ENCODE measurements at places on chromosomes 2 and 18.

DNA sequence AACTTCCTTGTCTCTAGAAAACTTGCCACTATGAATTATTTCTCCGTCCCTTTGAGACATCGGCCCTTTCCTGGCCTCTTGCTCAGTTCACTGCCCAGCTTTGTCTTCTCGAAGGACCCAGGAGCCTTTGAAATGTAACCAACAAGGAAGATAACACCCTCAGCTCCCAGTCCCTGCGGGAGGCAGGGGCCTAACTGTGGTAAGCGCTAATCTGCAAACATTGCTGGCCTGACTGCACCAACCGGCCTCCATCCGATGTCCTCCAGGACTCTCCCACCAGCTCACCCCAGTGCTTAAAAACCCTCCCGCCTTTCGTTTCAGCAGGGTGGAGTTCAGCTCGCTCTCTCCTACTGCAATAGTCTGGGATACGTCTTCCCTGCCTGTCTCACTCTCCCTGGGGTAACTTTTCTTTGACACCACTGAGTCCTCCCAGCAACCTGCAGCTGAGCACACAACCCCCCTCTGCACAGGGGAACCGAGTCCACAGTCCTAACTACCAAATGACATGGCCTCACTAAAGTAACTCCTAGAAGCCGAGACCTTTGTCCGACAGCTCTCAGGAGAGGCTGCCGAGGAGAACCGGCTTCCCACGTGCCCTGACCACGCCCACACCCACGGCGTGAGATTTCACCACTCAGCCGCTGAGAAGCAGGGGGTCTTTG is 76.1 kb downstream of the MBP start:
- no peak for DNase-seq

GRCh38 chr2:121075006-121075551 is 209.9 kb downstream of the TFCP2L1 start:
- DNase-seq, result no peak

GRCh38 chr2:158232476-158232875 is 130.8 kb downstream of the UPP2 start:
- DNase-seq, result no peak

- no peak for DNase-seq
These were observed 20.3 kb downstream of the CABLES1 start for GRCh38 chr18:23155537-23155936.

DNA sequence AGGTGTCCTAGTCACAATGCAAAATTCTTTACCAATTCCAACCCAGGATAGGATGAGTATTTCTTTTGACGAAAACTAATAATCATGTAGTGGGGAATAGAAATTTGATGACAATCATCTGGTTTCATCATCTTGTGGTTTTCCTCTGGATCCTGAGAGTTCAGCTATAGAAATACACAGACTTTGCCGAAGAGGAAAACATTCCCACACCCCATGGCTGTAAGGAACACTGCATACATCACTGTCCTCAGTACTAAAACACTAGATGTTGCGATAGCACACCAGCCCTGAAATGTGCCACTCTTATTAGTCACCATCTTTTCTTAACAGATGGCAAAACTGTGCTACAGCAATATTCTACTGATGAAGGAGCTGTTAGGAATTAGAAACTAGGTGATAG is 29.4 kb downstream of the CERKL start:
- DNase-seq, result no peak

GRCh38 chr2:8719528-8719927 is 37.7 kb downstream of the ID2 start:
- no peak for DNase-seq

DNA sequence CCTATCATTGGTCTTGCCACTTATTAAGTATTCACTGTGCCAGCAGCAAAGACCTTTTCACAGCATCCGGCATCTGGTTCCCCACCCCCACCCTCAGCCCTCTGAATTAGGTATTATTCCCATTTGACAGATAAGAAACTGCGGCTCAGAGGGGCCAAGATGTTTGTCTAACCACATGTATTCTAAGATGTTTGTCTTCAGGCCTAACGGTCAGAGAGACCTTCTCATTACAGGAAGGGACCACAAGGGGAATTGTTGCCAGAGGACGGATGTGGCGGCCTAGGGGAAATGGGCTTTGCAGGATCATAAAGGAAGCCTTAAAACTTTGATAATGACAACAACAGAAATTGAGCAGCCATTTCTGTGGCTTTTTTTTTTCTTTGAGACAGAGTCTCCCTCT is 16.6 kb downstream of the NPPC start:
- DNase-seq, result no peak

DNA sequence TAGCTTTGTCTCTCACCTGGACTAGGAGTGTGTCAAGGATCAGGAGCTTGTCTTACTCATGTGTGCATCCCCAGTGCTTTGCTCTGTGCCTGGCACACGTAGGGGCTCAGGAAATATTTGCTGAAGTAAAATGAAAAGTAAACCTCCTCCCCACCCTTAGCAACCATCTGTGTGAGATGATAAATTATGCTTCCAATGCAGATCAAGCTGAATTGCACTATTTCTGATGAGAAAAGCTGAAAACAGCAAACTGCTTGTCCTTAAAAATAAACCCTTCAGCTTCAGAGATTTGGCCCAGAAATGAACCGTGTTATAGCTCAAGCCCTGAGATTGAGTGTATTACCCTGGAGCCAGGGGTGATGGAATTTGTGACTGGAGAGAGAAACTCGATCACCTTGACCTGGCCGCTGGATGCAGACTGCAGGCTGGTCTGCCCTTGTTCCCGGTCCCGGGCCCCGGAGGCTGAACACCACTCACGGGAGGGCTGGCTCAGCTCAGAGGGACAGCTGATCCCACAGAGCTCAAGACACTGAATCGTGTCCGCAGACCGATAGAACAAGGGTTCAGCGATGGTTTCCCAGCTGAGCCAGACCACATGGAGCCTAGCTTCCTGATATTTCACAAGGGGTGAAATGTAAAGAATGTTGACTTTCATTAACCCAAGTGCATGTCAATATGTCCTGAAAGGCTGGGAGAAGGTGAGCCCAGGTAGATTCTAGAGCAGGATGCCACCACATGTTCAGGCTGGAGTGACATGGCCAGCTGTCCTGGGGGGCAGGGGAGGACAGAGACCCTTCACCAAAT is 50.5 kb downstream of the DDX1 start:
- no peak for DNase-seq
